ENCODE measurements at places on chromosomes 5 and 9.

- no peak for DNase-seq
Observed at GRCh38 chr9:37218800-37219425, 98.5 kb downstream of the ZCCHC7 start.

- DNase-seq: no peak
Observed at GRCh38 chr5:154829589-154830218, 20.7 kb downstream of the FAXDC2 start.

GRCh38 chr5:179234563-179235135, 110.6 kb downstream of the ADAMTS2 start:
- DNase-seq: no peak

DNA sequence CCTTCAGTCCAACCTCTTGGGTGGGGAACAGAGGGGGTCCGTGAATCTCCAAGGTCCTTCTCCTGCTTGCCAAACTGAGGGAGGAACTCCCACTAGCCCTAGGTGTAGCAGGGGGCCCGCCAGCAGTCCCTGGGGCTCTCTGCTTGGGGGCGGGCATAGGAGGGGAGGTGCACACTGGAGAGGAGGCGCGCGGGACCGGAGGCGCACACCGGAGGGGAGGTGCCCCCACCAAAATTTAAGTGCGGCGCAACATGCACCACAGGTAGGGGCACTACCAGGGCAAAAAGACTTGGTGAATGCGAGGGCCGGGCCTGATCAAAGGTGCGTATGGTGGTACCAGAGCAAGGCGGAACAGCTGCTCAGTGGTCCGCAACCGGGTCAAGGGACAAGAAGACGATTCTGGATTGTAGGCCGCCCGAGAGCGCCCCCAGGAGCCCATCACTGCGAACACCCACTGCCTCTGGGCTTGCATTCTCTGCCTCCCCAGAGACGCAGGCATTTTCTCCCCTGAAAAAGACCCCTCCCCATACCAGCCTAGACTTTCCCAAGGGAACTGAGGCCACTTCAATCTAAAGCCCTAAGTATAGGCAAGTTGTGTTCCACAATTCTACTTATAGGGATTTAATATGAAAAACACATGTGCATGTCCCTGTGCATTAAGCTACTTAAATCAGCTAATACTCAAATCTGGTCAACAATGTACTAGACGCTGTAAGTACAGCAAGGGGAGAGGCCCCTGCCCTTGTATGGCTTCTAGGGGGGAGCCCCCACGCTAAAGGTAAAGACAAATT, 50.6 kb downstream of the TGFBI start:
- DNase-seq: no peak

GRCh38 chr5:18152671-18153070, 518.4 kb downstream of the TAF11L14 start:
- DNase-seq: no peak

DNA sequence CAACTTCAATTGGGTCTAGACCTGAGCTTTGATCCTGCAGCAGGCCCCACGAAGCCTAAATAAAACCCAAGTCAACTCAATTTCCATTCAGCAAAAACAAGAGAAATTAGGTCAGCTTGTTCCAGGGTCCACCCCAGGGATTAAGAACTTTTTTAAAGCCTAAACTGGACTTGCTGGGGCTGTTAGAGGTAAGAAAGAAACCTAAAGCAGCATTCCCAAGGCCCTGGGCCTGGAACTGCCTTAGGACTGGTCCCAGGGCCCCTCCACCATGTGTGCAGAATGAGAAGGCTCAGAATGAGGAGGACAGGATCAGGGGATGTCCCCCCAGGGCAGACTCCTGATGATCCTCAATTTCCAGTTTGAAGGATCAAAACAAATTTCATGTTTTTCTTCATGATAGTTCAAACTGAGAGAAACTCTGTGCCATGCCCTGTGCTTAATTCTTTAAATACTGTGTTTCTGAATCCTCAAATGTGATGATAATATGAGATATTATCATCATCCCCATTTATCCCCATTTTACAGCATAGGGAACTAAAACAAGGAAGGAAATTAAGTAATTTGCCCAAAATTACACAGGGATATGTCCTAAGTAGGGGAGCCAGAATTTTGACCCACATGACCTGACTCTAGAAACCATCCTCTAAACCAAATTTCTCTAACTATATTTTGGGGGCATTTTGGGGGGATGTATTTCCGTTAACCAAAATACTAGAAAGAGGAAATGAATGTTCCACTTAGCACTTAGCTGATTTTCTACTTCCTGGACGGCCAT, 64.5 kb downstream of the DENND1A start:
- DNase-seq: no peak

DNA sequence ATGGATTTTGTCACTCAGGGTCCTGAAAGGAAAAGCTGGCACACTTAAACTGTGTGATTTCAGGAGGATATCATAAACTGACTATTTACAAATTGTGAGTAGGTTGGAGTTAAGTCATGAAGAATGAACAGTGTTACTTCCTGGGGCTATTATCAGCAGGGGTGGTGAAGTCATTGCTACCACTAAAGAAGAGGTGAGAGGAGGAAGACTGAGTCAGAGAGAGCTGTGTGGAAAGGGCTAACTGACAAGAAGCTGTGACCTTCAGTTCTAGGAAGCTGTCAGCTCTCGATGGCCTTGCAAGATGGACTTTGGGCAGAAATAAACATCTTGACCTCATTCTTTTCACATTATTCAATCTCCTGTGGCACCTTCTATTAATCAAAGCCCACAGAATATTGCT, 72.3 kb upstream of the STARD4 start:
- no peak for DNase-seq

DNA sequence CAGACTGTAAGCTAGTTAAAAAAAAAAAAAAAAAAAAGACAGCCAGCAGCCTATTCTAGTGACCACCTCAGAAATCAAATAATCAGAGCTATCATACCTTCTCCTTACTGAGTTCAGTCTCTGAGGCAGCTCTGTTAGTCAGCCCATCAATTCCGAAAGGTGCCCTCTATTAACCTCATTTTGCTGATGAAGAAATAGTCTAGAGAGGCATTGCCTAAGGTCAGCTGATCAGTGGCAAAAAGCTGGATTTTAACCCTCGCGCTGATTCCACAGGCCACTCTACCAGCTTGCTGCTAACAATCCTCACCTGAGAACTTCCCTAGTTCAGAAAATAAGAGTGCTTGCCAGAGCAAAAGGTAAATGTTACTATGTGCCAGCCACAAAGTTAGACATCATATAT, 172.0 kb downstream of the DENND1A start:
- DNase-seq: no peak

DNA sequence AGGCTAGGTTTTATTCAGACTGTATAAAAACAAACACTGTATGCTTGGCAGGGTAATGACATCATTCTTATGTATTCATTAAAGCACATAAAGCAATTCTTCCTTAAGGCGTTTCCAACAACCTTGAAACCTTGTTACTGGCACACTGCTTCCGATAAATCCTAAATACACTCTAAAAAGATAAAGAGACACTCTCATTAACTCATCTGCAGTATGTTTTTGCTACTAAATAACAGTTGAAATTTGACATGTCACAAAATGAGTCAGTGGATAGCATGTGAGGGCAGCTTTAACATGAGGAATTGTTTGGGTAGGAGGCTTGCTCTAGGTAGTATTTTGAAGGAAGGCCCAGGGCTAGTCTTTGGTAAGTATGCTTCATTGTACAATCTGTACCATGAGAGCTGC, 13.7 kb downstream of the YIPF5 start:
- DNase-seq: no peak

DNA sequence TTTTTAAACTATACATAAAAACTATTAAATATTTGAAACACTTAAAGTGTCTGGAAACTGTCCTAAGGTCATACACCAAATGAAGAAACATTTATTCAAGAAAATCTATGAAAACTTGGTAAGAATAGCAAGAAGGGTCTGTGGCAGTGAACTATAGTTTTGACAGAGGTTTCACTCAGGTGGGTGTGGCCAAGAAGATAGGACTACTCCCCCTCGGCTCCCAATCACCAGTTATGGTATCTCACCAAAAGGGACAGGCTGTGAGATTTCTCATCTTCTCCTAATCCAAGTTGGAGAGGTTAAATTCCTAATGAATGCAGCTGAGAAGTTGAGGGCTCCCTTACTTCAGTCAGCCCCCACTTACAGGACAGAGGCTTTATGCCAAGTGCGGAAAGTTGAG, 2.9 kb downstream of the ARSK start:
- no peak for DNase-seq

DNA sequence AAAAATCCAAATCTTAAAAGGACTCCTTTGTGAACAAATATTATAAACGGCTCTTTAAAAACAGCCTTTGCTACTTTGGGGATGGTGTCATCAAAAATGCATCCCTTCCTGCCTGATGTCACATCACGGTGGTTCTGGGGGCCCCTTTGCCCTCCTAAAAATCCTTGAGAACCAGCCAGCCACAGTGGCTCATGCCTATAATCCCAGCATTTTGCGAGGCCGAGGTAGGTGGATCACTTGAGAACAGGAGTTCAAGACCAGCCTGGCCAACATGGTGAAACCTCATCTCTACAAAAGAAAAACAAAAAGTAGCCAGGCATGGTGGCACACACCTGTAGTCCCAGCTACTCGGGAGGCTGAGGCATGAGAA, 43.9 kb downstream of the FNBP1 start:
- no peak for DNase-seq

GRCh38 chr9:72356041-72356582, 8.9 kb downstream of the ZFAND5 start:
- no peak for DNase-seq

- DNase-seq: no peak
Observed at GRCh38 chr9:4935001-4935672, 49.9 kb upstream of the JAK2 start.
